ENCODE measurements at places on chromosomes 3 and 15.

- DNase-seq = no peak
Measured at GRCh38 chr3:112767177-112767576, 79.5 kb downstream of the CD200R1L start.

DNA sequence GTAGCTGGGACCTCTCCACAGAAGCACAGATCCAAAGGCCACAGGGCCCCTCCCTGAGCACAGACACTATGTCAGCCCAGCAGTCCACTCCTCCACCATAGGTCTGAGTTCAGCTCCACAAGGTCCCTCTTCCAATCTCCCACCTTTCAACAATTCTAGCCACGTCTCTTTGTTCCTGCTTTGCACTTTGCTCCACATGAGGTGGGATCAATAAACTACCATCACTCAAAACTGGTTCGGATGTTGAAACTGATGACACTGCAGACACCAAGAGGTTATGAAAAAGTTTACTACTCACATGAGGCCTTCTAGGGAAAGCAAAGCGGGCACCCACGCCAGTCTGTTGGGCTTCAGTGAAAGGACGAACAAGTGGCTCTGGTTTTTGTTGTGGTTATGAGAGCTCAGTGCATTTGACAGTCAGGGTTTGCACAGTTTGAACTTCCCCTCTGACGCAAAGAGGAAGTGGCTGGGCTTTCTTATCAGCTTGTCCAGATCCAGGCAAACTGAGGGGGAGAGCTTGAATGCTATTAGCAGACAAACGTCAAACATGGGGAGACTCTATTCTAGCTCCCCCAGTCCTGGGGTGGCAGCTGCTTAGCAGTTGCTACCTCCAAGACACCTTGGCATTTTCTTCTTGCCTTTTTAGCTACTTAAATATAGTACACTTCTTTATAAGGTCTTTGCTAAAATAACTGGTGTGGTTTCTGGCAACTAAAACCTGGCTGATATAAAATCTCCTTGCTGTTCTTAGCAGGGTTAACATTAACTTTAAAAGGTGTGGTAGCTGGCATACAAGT, 37.8 kb downstream of the ZNF445 start:
- no peak for DNase-seq

DNA sequence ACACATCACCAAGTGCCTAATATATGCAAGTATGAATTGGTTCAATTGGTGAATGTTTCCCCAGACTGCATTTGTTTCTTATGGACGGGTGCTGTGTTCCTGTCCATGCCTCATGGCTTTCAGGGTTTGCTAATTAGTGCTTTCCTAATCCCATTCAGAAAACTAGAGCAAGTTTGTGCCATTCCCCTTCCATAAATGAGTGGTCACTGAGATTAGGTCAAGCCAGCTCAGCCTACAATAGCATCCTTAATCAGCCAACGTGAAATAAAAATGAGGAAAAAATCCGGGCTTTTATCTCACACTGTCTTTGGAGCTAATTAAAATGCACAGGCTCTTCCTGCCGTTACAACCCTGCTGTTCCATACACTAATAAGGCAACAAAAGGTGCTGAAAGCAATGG, 788.8 kb downstream of the ROBO1 start:
- DNase-seq = no peak

- no peak for DNase-seq
Measured at GRCh38 chr15:71003319-71003718, 110.7 kb downstream of the LRRC49 start.

- DNase-seq = no peak
Measured at GRCh38 chr3:68288085-68288484, 633.7 kb upstream of the SUCLG2 start.

GRCh38 chr3:147298511-147298982, 107.8 kb downstream of the ZIC4 start:
- peak; percentile 97 for DNase-seq

GRCh38 chr3:3666664-3667063, 132.6 kb upstream of the LRRN1 start:
- no peak for DNase-seq

- no peak for DNase-seq
Measured at GRCh38 chr3:97421565-97421964, 343.0 kb upstream of the ARL6 start.

DNA sequence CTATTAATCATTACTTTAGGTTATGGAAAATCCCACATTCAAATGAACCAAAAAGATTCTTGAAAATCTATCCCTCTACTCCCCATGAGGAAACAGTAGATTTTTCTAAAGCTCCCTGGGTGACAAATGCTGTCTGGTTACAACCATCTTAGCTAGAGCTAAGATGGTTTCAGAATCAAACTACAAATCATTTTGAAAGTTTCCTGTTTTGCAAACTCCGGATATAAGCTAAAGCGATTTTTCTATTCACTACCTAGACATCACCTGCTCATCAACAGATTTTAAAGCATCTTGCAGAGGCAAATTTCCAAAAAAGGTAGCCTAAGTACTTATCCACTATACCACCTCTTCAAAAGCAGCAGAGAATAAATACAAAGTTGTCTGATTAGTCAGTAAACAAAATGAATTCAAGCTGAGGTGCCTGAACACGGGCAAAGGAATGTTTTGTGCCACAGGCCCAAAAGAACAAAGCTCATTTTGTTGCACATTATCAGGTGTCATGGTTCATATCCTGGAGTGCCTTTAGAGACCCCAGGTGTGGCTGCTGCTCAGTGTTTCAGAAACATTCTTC, 204.9 kb downstream of the TNIK start:
- no peak for DNase-seq

GRCh38 chr3:192864941-192865340, 52.7 kb downstream of the MB21D2 start:
- DNase-seq = no peak

- DNase-seq = no peak
Measured at GRCh38 chr3:143831208-143831607, 17.1 kb downstream of the SLC9A9 start.

- DNase-seq = no peak
Measured at GRCh38 chr15:88282614-88283013, 26.1 kb upstream of the NTRK3 start.

- DNase-seq = no peak
Measured at GRCh38 chr3:71916747-71917369, 131.9 kb upstream of the PROK2 start.
